Activated T-cell treated with anti-CD3 and anti-CD28 coated beads for 1 hour (primary cell): ENCODE measurements at places on chromosomes 3 and 15.

GRCh38 chr15:58307313-58307961 is 124.4 kb upstream of the LIPC start:
- DNase-seq = no peak

GRCh38 chr3:17044855-17045254 is 160.1 kb downstream of the PLCL2 start:
- DNase-seq = no peak

DNA sequence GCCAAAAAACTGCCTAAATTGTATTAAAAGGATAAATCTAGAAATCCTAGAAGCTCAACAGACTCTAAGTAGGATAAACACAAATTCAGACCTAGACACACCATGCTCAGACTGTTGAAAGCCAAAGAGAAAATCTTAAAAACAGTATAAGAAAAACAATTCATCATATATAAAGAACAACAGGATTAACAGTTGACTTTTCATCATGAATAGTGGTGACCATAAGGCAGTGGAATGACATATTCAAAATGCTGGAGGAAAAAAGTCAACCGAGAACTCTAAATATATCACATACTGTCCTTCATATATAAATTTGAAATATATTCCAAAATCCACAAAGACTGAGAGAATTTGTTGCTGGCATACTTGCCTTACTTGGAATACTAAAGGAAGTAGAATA is 77.3 kb downstream of the CEP152 start:
- no peak for DNase-seq

DNA sequence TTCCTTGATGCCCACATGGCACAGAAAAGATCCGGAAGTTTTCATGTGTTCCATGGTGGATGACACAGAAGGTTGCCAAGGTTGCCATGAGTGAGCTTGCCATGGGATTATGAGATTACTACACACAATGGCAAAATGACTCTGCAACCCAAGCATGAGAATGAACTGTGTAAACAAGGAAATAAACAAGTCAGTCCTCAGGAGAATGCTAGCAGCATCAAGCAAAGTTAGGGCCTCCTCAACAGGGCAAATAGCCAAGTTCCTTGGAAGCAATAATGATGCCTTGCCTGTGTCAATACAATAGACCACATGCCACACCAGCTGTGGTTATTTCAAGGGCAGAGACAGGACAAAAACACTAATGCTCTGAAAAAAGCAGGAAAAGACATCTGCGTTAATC is 41.8 kb downstream of the AQR start:
- no peak for DNase-seq

DNA sequence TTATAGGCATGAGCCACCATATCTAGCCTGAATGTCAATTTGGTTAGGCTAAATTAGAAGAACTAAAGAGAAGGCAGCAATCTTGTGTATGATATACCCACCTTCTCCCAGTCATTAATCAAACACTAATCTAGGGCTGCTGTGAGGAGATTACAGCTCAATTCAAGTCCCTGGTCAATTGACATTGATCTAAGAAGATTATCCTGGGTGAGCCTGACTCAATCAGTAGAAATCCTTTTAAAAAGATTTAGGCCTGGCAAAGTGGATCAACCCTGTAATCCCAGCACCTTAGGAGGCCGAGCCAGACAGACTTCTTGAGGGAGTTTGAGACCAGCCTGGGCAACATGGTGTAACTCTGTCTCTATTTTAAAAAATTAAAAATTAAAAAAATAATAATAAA is 2.5 kb upstream of the DNAH12 start:
- DNase-seq = no peak

GRCh38 chr3:128282380-128283196 is 129.3 kb downstream of the EEFSEC start:
- no peak for DNase-seq

GRCh38 chr15:70251246-70251990 is 153.7 kb upstream of the TLE3 start:
- no peak for DNase-seq

GRCh38 chr3:131708241-131708640 is 205.5 kb upstream of the MRPL3 start:
- DNase-seq = no peak

DNA sequence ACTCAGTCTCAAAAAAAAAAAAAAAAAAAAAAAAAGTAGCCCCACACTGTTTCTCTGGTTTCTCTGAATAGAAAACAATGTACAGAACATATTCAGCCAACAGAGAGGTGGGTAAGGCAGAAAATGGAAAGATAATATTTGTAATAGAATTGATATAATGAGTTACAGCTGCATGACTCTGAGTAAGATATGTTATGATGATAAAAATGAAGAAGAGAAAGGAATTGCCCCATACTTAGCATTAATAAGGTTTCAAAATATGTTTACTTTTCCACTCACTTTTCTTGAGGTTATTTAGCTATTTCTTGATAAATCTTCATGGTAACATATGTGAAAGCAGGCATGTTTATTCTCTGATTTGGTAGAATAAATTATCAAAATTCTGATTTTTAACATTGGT is 100.9 kb upstream of the ROBO2 start:
- no peak for DNase-seq

- no peak for DNase-seq
These were observed 70.0 kb upstream of the ALDH1A3 start for GRCh38 chr15:100809587-100809986.

DNA sequence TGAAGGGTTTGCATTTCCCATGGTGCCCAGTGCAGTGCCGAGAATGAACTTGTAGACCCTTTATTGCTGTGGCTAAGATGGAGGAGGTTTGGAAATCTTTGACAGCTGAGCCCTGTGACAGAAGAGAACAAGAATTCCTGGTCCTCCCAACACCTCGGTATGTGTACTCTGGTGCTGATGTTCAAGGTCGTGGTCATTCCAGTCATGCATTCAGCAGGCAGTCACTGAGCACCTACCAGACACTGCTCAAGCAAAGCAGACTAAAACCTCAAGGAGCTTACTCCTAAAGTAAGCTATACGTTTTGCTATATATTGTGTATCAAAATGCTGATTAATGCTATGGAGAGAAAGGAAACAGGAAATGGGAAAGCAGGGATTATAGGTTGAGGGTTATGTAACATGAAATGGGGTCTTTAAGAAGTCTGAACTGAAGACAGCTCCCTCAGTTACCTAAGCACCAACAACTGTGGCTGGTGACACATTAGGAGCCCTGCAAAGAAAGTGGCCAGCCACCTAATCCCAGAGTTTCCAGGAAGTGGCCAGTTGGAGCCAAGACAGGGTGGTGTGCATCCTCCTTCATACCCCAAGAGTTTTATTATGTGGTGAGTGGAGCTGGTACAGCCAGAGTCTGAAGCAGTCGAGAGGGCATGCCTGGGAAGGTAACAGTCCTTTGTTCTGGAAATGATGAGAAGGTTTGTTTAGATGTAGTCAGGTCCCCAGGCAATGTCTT is 65.0 kb downstream of the CCNL1 start:
- no peak for DNase-seq

DNA sequence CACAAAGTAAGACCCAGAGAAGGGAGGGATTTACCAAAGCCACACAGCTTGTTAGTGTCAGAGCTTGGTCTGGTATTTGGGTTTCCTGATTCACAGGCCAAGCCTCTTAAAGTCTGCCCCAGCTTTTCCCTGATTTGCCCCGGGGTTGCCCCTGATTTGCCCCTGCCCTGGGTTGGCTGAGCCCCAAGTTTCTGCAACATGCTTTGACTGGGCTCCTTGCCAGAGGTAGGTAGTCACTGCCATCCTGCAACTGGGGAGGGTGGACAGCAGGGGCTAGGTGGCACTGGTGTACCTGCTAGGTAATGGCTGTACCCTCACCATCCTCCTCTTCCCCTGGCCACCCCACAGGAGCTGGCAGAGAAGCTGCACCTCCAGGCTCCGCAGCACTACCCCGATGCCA is 2.5 kb downstream of the MPI start:
- DNase-seq = no peak

DNA sequence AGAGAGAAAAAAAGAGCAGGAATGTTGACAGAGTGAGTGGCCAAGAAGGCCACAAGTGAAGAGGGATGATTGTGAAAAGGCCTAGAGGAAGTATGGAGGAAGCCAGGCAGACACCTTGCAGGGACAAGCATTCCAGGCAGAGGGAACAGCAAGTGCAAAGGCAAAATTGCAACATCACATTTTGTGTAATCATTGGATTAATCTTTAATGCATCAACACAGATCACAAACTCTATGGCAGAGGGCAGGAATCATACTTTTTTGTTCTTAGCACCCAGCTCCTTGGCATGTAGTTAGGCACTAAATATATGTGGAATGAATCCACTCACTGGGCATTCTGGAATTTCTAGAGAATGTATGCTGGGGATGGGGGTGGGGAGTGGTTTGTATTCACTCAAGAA is 312.1 kb upstream of the PROK2 start:
- DNase-seq = no peak

DNA sequence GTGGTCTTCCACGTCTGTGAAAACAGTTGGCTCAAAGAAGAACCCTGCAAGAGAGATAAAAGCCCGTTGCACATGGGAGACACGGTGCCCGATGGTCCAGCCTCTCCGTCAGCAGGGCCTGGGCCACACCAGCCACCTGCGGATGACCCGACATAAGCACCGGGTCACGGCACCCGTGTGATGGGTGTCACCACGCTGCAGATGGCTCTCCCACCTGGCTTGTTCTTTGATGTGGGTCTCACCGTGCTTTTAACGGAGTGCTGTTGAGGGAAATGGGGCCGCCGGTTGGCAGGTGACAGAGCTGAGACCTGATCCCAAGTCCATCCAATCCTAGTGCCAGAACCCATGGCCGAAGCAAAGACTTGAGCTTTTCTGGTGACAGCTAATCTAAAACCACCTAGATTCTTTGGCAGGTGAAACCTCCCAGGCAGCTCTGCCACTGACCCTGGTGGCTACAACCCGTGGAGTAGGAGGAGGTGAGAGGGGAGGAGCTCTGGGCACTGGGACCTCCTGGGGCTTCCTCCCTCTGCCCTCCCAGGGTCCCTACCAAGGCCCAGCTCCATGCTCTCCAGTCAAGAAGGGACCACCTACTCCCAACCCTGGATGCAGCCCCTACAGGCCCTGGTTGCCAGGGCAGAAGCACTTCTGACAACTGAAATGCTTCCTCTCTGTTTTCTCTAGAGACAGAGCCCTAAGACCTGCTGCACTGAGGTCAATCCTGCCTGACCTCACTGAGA is 23.4 kb upstream of the SLC41A3 start:
- DNase-seq = no peak

DNA sequence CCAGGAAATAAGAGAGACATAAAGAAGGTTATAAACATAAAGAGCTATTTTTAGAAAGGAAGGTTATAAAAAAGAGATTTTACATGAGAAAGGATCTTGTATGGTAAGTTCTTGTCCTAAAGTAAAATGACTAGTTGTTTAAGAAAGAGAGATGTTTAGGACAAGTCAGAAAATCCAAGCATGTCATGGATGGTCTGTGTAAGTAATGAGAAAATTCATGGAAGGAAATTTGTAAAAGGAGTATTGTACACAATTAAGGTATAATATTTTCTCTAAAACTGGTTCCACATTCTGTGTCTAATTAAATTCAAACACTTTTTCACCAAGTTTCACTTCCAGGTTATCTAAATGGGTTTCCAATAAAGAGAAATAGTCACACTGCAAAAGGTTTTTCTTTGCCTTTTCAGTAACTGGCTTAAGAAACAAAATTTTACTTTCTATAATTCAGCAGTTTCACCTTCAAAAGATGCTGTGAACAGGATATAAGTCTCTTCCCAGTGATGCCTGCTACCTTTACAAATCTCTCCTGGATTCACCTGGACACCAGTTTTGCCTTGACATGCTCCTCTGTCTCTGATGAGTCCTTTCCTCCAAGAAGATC is 455.7 kb downstream of the ZIC1 start:
- no peak for DNase-seq

DNA sequence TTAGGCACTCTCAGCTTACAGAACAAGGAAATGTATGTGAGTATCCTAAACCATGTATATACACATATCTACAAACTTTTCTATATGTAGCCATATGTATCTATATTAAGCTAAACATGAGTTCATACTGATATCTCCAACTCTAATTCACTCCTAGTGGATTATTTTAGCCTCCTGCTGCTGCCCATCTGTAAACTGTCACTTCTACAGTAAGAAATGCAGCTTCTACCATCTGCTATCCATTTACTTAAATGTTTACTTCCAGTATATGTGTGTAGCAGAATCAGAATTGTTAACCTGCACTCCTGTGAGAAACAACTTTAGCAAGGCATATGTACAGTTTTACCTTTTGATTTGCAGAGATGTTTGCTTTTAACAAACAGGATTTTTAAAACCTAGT is 478.5 kb upstream of the CBLB start:
- no peak for DNase-seq

DNA sequence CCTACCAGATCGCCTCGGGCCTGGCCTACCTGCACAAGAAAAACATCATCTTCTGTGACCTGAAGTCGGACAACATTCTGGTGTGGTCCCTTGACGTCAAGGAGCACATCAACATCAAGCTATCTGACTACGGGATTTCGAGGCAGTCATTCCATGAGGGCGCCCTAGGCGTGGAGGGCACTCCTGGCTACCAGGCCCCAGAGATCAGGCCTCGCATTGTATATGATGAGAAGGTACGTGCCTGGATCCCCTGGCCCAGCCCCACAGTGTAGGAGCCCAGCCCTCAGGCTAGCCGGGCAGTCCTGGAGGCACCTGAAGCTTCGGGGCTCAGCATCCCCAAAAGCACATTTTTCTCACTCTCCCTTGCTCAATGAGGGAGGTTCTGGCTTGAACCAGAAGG is 135.8 kb downstream of the LRRK1 start:
- no peak for DNase-seq

DNA sequence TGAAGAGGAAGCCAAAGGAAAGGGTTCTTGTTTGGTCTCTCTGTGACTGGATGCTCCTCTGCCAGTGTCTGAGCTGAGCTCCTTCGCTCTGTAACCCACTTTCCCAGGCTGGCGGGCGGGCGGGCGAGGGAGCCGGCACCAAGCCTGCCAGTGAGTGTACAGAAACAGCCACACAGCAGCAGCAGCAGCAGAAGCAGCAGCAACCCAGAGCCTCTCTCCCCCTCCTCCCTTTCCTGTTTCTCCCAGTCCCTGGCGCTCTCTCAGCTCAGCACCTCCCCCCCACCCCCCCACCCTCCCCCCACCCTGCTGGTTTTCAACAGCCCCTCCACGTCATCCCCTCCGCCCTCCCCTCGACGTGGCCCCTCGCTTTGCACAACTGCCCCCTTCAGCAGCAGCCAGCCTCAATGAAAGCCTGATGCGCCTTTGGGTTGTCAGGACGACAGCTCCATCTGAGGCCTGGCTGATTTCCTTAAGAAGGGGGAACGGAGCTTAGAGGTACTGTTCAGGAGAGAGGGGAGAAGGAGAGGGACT is at the start of gene LSAMP:
Gene LSAMP (minus strand): TSS at position 177 of the 531 bp plus-strand sequence.
- no peak for DNase-seq

DNA sequence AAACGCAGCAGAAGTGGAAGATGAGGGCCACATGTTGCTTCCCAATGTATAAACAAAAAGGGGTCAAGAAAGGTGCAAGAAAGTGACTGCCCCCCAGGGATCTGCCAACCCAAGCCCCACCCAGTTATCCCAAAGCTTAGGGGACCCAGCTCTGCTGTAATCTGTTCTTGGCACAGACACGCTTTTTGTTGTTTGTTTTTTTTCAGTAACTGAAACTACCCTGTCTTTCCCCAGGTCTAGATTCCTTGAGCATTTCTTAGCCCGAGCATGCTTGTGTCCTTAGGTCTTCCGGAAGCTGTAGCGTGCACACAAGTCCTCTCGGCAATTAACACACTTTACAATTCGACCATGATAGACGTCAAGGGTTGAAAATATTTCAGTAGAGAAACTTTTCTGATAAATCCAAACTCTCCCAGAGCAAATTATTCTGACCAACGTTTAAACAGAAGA is 8.5 kb upstream of the PPARG start:
- no peak for DNase-seq

- no peak for DNase-seq
These were observed 52.3 kb downstream of the PGPEP1L start for GRCh38 chr15:98955331-98955730.
